ENCODE measurements at places on chromosomes 3 and 15.

DNA sequence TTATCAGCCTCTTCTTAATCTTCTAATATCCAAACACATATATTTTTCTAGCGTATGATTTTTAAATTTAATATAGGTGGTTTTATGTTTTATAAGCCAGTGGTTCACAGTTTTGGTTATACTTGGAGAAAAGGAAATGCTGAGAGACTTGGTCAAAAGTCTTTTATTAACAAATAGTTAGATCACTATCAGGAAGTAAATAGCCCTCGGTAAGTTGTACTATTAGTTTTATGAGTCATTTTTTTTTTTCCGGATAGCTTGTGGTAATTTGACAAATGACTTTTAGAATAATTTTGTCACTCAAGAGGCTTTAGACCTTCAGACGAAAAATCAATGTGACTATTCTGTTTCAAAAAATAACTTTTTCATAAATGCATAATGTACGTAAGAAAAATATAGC is 232.2 kb upstream of the ROBO1 start:
- no peak for DNase-seq

- no peak for DNase-seq
Observed at GRCh38 chr3:64054488-64054887, 31.2 kb upstream of the PSMD6 start.

- DNase-seq, result peak; percentile 9
Observed at GRCh38 chr15:55789066-55789660, 46.2 kb upstream of the PRTG start.

DNA sequence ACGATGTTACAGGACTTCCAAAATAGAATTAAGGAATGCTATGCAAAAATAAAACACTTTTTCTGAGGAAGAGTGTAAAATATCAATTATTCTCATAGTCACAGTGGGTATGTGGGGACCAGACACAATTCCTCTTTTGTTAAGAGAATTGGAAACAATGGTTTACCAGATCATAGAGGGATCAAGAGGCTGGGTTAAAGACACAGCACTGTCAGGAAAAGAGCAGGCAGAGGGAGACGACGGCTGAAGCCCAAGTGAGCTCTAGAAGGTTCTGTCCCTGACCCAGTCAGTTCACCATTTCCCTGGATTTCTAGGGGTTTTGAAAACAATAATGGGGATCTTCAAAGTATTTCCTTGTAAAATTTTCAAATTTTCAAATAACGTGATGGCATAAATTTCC is 54.0 kb upstream of the POLR2M start:
- no peak for DNase-seq

All from activated CD8-positive, alpha-beta memory T cell treated with anti-CD3 and anti-CD28 coated beads for 1 hour (primary cell).